ENCODE measurements at places on chromosomes 2 and 18.

- DNase-seq: no peak
These were observed 8.4 kb downstream of the CAD start for GRCh38 chr2:27225526-27225925.

DNA sequence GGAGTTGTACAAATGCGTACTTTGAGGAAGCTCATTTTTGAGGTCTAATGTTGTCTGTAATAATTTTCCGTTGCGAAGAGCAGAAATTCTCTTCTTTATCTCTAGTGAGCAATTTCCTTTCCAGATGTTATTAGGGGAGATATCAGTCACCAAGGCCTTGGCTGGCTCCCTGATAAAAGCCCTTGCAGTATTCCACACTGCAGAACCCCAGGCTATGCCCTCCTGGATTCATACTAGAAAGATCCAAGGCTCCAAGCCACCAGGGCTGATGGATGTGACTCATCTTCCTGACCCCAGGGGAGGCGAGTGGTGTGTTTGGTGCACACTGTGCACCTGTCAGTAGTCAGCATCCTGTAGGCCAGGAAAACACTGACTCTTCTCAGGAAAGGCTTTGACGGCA lies 34.7 kb downstream of the INO80C start:
- DNase-seq: no peak

DNA sequence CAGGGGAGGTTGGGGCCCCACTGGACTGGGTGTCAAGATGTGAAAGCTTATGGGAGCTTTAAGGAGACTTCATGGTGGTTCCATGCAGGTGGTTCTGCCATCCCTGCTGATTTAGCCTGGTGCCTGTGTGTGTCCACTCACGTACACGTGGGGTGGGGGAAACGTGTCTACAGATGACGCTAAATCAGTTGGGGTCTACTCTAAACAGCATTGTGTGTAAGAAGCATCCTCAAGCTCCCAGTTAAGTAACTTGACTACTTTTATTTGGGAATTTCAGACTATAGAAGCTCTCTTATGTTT lies 47.1 kb downstream of the BCL2L11 start:
- DNase-seq: no peak

DNA sequence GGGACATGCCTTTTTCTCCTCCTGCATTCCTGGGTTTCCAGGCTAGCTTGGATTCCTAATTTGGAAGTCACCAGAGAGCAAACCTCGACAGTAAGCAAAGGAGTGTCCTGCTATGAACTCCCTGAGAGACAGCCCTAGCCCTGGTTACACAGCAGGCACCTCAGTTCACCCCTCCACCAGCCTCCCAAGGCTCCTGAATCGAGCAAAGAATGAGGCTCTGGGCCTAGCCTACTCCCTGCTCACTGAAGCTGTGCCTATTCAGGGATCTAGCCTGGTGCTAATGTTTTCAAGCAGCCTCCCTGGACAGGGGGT lies 66.7 kb upstream of the RMDN2 start:
- no peak for DNase-seq

GRCh38 chr2:127197475-127198385 lies 22.4 kb downstream of the CYP27C1 start:
- DNase-seq: peak; percentile 28

DNA sequence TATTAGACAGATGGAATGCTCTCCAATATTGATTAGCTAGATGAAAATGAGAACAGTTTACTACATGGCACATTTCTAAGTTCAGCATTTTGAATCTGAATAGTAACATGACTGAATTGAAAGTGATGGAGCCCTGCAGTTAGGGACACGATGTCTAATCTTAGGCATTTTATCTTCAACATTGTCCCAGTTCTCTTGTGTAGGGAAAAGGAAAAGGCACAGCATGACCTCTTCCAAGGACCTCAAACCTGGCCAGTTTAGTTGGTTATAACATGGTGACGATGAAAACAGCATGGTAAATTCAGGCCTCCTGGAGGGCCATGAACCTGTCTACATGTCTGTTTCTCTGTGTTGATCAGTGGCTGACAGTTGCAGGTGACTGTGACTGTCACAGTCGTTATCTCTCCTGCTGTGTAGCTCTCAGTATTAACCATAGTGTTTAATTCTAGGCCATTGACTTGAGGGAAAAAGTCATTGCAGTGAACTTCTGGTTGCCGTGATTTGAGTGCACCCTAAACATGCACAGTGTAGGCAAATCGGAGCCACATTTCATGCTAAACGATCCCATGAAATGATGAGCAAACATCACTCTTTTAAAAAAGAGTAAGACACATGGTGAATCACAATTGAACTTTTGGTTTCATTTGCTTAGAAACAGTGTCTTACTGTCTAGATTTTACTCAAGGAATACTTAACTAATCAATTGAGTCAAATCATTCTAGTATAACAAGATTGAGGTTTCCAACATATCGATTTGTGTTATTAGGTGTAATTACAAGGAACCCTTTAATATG lies 129.7 kb downstream of the PHLPP1 start:
- peak; percentile 6 for DNase-seq

- DNase-seq: no peak
These were observed 207.8 kb upstream of the SMAD2 start for GRCh38 chr18:48138210-48138609.

GRCh38 chr2:112162956-112163355 lies 24.8 kb downstream of the FBLN7 start:
- no peak for DNase-seq

- no peak for DNase-seq
These were observed 293.9 kb upstream of the SYT4 start for GRCh38 chr18:43571078-43571689.

GRCh38 chr18:35875566-35875965 lies 96.9 kb upstream of the RMP24 start:
- DNase-seq: no peak

DNA sequence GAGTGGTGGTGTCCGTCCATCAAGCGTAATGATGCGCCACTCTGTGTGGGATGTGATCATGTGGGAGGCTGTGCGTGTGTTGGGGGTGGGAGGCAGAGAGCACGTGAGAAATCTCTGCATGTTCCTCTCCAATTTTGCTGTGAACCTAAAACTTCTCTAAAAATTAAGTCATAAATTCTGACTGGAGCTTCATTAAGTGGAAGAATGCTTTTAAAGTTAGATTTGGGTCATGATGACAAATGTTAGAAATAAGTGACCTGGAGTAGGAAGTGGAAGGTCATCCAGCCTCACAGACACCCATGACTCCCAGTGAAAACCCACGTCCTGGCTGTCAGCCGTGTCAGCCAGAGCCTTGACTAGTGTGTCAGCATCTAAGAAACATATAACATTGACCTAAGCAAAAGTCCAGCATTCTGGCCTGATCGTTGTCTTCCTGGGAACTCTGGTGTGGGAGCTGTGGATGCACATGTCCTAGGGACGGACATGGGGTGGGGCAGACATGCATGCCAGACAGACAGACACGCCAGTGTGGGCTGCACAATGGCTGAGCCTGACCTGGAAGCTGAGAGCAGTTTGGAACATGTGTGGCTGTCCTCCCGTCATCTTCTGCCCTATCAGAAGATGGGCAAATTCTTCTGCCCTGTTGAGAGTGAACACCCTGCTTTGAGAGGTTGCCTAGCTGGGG lies 245.6 kb downstream of the FAM210A start:
- DNase-seq: no peak

All from stimulated activated CD8-positive, alpha-beta memory T cell treated with anti-CD3 and anti-CD28 coated beads, Interleukin-15, amount 100 ng/mL, for 48 hours (primary cell).